ENCODE measurements at places on chromosomes 7 and 10. TPM values are rescaled to one million over a fixed set of nuclear protein-coding genes. Genes with fewer than 3 reads are reported as not detected.

FAM237B gene
- total RNA-seq: not detected

CCDC172 gene
- total RNA-seq: 0.05 TPM

GRID2IP gene
- 0.28 TPM for total RNA-seq

MDFIC gene
- 24.5 TPM for total RNA-seq

SPDYE3 gene
- total RNA-seq: not detected

DNA sequence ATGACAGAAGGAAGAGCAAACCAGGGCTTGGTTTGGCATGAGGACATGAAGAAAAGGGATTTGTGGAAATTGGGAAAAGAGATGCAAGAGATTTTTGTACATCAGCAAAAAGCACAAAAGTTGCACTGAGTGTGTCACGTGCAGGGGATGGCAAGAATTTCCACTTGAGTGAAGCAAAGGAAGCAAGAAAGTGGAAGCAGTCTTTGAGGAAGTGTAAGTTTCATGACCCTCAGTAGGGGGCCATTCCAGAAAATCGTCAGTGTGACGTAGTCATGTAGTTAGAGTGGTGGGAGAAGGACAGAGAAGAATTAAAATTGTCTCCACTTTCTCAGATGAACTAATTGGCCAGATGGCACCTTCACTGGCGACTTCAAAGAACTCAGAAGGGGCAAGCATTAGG is 123.3 kb upstream of the FZD1 start:
- no peak for DNase-seq

- peak; percentile 46 for DNase-seq
Measured at GRCh38 chr10:84291384-84291783, 37.0 kb upstream of the CCSER2 start.

DNA sequence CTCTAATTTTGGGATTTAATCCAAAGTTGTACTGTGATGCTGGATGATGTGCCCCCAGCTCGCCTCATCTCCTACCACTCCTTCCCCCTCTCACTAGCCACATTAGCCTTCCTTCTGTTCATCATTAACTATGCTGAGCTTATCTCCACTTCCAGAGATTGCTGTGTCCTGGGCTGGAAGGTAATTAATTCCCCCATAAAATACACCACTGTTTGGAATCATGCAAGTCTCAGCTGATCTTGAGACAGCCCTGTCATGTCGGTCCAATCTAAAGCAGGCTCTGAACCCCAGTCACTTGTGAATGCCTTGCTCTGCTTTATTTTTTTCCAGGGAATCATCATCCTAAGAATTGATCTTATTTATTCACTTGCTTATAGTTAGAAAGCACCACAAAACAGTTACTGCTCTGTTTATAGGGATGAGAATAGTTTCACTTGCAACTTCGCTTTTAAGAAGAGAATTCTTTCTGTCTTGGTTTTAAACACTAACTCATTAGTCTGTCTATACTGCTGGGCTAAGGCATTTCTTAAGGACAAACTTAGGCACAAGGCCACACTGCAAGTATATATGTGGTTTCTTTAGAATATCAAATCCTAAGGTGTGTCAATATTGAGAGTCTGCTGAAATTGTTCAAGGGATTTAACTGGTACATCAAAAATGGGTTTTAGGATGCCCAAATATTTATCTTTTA is 341.1 kb upstream of the SEMA3A start:
- DNase-seq: no peak

Measured in thymus (tissue), 14 donors.